ENCODE measurements at places on chromosomes 13 and 19.

DNA sequence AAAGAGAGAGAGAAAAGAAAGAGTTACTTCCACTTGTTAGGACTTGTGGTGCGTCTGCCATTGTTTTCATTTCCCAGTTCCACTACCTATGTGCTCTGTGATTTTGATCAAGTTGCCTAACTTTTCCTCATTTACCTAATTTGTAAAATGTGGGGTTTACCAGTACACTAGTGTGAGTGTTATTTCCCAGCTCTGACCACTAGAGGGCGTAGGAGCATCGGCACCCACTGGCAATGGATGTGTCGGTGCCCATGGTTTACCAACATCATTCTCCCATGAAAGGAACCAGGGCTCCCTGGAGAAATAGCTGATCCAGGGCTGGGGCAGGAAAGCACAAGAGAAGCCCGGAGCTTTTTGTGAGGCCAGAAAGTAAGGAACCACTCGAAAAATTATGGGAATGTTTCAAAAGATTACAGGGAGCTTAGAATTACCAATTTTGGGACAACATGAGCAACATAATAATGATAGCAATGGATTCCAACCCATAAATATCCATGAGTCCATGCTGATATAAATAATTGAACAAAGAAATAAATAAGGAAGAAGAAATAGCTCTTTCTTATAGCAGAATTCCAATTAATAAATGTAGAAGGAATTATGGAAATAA, 15.1 kb upstream of the CEACAM4 start:
- DNase-seq, result peak; percentile 64

DNA sequence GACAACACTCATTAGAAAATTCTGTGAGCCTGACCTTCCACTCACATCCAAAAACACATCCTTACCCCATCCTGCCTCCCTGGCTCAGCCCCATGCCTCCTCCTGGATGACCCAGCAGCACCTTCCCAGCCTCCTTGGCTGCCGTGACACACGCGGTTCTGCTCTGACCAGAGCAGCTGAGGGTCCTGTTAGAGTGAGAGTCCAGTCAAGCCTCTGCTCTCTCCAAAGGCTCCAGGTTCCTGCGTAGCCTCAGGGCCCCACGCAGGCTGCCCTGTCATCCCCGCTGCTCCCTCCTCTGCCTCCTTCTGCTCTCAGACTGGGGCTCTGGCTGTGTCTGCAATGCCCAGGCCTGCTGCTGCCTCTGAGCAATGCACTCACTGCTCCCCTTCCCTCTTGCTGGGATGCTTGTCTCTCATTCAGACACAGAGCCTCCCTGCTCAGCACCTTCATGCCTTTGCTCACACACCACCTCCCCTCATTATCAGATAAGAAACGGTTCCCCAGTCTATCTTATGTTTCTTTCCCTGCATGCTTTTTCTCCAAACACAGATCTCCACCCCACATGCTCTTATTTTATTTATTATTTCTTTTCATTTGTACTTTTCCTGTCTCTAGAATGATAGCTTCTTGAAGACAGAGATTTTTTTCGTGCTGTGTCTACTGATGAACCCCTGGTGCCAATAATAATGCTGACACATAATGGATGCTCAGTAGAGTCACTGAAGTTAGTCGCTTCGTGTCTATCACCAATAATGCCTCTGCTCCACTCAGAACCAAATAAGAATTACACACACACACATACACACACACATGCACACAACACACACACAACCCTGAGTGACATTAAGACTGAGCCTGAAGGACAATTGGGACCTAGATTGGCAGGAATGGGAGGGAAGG, 10.2 kb upstream of the SIGLEC6 start:
- DNase-seq, result peak; percentile 35

GRCh38 chr19:51014242-51014641, 5.3 kb downstream of the KLK10 start:
- no peak for DNase-seq

GRCh38 chr19:30686826-30687566, 314.8 kb downstream of the ZNF536 start:
- DNase-seq, result no peak

GRCh38 chr19:55345818-55346724, 6.4 kb downstream of the KMT5C start:
- peak; percentile 70 for DNase-seq

- no peak for DNase-seq
These were observed 11.9 kb downstream of the NCAN start for GRCh38 chr19:19223636-19224035.

- DNase-seq, result no peak
These were observed 17.7 kb downstream of the SIAH3 start for GRCh38 chr13:45833663-45834375.

DNA sequence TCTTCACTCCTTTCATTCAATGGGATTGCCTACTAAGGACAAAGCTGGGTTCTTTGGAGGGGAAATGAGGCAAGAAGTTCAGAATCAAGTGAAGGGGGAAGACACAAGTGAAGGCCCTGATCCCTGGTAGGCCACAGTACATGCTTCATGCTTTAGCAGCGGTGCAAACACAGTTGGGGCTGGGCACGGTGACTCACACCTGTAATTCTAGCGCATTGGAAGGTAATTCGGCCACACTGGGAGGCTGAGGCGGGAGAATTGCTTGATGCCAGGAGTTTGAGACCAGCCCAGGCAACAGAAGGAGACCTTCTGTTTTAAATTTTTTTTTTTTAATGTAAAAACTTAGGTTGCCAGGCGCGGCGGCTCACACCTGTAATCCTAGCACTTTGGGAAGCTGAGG, 23.4 kb upstream of the GATAD2A start:
- no peak for DNase-seq

DNA sequence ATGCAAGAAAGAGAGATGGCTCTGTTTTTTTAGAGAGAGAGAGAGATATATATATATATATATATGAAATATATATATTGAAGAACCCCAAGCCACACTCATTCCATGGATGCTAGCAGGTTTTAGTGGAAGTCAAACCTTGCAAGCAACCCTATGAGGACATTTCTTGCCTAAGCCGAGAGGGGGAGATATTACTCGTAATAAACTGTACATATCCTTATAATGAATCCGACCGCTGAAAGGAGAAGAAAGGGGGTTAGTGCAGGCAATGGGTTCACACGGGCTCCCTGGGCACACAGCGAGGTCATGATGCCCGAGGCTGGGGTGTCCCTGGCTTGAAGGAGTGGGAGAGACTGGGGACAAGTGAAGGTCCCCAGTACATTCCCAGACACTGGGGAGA, 78.3 kb downstream of the IER2 start:
- DNase-seq, result no peak

DNA sequence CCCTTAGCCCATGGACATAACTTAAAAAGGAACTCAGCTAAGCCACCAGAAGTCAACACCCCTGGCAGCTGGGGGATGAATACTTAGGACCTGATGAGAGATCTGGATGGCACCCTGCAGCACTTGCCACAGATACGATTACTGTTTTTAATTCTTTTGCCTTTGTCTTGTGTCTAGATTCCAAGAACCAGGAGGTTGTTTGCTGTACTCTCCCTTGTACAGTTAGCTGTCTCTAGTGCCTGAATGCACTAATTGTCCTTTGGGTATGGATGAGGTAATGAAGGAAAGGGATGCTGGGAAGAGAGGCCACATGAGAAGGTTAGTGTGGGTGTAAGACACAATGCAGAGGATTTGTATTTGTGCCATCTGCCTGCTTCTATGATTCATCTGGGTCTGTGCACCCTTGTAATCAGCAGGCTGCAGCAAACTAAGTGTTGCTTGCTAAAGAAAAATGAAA, 385.8 kb downstream of the KCNRG start:
- no peak for DNase-seq

DNA sequence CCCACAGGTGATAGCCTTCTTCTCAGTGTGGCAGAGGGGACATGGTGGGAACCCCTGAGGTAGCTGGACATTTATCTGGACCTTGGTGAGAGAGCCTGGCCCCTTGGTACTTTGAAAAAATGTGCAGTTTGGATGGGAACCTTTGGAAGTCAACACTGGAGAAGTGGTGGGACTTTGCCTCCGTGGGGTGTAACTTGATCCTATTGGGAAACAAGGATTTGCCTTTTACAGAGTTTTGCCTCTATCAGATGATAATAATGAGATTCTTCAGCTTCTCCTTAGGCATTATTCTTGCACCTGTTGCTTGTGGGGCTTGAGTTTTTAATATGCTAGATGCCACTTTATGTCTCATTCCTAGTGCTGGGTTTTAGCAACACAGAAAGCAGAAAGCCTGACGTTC, 99.0 kb downstream of the ERCC5 start:
- no peak for DNase-seq

DNA sequence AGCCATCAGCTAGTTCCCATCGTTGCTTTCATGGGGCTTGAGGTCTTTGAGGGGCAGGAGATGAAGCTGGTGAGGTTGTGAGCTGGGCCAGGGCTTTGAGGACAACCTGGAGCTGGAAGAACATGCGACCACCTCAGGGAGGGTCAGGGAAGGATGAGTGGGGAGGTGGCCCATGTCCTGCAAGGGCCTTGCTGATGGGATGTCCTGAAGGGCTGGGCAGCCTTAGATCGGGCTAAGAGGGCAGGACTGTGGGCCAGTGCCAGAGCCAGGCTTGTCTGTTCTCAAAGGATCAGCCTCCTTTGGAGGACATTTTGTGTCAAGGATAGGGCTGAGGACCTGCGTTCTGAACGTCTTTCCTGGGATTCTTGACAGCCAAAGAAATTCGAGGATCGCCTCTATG, 10.5 kb downstream of the CYTH2 start:
- DNase-seq, result no peak

GRCh38 chr19:40689339-40690049, 957 bp downstream of the NUMBL start:
- no peak for DNase-seq

DNA sequence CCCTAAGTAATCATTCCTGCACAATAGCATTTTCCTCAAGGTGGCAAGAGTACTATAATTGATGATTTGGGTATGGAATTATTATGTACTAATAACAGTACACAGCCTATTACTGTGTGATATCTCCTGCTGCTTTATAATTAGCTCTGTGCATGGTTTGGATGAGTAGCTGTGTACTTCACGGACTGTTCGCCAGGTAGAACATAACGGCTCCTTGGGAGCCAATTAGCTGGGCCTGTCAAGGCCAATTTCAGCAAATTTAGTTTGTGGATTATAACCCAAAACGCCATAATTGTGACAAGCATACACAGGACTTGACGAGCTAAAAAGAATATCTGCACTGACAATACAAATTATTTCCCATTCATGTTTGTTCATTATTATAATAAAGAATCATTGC, 1584.2 kb downstream of the SLITRK1 start:
- DNase-seq, result no peak

- no peak for DNase-seq
These were observed 15.1 kb downstream of the PABPC3 start for GRCh38 chr13:25110956-25111584.

- DNase-seq, result peak; percentile 57
These were observed 6.7 kb upstream of the ERFL start for GRCh38 chr19:41934849-41935374.

GRCh38 chr13:112998521-112999280, 29.7 kb downstream of the MCF2L start:
- no peak for DNase-seq

DNA sequence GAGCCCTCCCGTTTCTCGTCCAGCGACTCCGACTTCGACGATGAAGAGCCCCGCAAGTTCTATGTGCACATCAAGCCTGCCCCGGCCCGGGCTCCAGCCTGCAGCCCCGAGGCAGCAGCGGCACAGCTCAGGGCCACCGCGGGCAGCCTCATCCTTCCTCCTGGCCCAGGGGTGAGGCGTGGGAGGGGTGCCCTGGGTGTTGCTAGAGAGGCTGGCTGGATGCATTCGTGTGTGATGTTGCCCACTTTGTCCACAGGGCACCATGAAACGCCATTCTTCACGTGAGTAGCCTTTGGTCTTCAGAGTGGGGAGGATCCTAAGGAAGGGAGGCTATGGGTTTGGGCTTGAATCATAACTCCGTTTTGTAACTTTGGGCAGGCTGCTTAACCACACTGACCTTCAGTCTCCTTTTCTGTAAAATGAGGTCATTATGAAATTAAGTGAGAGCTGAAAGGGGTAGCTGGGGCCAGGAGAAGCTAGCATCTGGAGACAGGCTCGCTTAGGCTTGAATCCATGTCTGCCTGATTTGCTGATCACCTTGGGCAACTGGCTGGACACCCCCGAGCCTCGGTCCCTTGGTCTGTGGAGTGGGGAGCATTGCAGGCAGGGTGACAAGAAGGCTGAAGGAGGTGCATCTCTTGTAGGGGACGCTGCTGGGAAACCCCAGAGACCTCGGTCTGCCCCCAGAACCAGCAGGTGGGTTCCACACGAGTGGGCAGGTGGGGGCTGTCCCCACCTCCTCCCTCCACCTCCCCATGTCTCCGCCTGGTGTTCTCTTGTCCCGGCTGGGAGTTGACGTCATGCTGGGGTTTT, 18.7 kb upstream of the B3GNT3 start:
- no peak for DNase-seq
